Lower lobe of right lung (tissue), 2 donors: ENCODE measurements at places on chromosomes 3 and 15.

- no peak for DNase-seq
Measured at GRCh38 chr3:38222032-38222634, 43.5 kb upstream of the SLC22A13 start.

- DNase-seq = no peak
Measured at GRCh38 chr3:43641306-43642114, 19.7 kb upstream of the ANO10 start.

DNA sequence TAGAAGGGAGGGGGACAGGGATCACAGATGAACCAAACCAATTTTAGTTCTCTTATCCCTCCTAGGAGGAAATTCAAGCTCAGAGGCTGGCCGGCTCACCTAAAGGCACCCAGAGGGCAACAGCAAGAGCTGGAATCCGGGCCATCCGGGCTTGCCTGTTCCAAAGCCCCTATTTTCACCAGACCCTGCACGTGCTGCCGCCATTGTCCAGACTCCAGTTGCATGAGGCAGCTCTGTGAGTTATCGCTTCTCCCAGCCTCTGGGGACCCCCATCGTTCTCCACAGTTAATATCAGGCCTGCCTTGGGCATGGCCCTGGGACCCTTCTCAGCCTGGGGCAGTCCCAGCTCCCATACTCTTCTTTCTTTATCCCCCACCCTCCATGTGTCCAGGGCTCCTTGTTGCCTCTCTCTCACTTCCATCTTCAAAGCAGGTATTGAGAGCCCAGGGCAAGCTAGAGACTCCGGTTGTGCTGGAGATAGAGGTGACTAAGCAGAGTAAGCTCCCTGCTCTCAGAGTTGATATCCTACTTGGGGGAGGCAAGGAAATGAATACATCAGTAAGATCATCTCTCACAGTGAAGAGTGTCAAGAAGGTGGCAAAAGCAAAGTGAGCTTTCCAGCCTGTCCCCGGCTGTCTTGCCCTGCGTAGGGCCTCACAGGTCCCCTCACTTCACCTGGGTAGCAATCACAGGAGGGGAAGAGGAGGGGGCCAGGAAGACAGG, 322.8 kb downstream of the UACA start:
- DNase-seq = no peak

- DNase-seq = no peak
Measured at GRCh38 chr3:38365469-38366062, 19.0 kb downstream of the XYLB start.

DNA sequence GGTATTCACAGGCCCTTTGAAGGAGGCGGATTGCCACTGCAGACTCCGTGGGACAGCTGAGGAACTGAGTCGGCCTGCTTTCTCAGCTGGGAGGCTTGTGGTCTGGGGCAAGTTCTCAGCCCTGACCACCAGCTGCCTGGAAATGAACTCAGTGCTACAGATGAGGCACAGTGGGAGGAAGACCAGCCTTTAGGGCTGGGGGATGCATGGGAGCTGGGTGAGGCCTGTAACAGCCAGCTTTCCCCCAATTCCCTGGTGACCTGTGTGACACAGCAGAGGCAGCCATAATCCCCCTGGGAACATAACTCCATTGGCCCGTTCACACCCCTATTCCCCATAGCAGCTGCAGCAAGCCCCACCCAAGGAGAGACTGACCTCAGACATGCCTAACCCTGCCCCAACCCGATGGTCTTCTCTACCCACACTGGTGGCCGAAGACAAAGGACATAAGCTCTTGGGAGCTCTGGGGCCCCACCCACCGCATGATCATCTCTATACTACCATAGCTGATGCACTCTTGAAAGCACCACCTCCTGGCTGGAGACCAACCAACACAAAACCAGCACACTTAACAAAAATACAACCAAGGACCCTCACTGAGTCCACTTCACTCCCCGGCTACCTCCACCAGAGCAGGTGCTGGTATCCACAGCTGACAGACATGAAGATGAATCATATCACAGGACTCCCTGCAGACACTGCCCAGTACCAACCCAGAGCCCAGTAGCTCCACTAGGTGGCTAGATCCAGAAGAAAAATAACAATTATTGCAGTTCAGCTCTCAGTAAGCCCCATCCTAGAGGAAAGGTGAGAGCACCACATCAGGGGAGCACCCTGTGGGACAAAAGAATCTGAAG, 24.9 kb downstream of the ZMAT3 start:
- no peak for DNase-seq

DNA sequence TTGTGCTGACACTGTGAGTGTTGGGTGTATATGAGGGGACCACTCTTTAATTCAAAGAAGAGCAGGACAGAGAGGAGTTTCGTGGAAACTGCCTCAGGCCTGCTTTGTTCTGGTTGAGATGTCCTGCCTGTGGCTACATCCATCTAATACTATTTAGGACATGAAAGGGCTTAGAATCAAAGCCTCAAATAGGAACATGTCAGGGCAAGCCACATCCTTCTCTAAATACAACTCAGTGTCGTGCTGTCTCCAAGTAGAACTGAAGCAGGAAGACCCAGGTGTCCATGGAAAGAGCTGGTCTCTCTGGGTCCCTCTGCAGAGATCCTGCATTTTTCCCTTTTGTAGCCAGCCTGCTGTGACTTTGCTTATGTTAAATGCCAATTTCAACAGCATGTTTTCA, 156.2 kb upstream of the UMPS start:
- no peak for DNase-seq

GRCh38 chr15:73699249-73700040, 15.3 kb downstream of the CD276 start:
- no peak for DNase-seq

GRCh38 chr3:175066617-175067415, 207.7 kb downstream of the NAALADL2 start:
- no peak for DNase-seq

- DNase-seq = no peak
Measured at GRCh38 chr3:29291982-29292363, 11.1 kb downstream of the RBMS3 start.

DNA sequence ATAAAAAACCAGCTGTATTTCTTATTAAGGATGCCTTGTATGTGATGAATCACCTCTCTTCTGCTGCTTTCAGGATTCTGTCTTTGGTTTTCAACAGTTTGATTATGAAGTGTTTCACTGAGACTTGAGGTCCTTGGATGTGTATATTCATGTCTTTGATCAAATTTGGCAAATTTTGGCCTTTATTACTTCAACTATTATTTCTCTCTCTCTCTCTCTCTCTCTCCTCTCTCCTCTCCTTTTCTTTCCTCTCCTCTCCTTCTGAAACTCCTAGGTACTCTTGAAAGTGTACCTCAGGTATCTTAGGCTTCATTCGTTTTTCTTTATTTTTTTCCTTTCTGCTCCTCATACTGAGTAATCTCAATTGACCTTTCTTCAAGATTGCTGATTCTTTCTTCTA, 43.3 kb downstream of the LSM3 start:
- no peak for DNase-seq

- no peak for DNase-seq
Measured at GRCh38 chr3:11095932-11096265, 58.4 kb upstream of the HRH1 start.

DNA sequence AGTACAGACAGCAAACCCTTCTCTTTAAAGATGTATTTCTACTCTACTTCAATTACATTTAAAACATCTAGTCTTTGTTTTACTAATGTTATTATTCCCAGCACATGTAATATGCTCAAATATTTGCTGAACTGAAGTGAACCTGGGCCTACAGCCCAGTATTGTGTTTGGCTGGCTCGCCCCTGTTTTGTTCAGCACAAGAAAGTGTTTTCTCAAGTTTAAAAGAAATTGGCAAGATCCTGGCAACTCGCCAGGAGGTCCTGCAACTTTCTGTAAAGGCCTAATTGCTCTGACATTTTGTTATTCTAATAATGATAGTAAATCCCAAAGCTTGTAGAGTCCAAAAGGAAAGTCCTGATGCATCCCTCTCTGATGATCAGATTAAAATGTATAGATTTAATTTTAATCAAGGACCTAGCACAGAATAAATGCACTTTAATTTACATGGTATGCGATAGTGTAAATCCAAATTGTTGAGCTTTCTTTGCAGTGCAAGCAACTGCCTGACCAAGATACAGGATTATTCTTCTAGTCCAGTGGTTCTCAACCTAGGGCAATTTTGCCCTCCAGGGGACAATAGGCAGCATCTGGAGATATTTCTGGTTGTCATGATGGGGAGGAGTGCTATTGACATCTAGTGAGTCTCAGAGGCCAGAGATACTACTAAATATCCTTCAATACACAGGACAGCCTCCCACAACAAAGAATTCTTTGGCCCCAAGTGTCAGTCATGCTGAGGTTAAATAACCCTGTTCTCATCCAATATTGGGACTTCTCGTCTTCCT, 35.7 kb upstream of the TMOD3 start:
- peak; percentile 48 for DNase-seq
